Stimulated activated naive CD4-positive, alpha-beta T cell treated with Interleukin-2 at 50 U/mL for 16 hours (primary cell): ENCODE measurements at places on chromosomes 4 and X.

- DNase-seq = no peak
Observed at GRCh38 chr4:95263391-95263790, 285.4 kb downstream of the UNC5C start.

DNA sequence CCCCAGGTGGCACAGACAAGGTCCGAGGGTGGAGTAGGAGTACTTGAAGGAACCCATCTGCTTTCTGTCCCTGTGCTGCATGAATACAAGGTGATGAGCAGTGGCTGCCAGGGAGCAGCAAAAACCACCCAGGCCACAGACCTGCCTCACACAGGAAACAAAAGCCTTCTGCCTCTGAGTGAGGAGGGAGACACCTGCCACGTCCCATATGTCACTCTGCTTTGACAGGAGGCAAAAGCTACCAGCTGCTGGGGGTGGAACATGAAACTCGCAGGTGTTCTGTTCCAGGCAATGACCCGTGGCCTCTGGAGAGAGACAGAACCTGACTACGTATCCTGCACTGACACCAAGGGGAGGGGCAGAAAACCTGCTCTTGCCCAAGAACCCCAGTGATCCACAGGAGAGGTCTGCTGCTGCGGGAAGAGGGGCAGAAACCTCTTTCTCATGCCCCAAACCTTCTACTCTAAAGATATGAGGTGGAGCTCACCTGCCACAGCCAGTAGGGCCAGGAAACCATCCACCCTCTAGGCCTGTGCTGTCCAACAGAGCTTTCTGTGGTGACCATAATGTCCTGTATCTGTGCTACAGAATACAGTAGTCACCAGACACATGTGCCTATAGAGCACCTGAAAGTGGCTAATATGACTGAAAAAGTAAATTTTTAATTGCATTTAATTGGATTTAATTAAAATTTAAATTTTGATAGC lies 172.9 kb downstream of the PRDM5 start:
- no peak for DNase-seq

- DNase-seq = no peak
Observed at GRCh38 chr4:19575924-19576323, 675.8 kb upstream of the SLIT2 start.

DNA sequence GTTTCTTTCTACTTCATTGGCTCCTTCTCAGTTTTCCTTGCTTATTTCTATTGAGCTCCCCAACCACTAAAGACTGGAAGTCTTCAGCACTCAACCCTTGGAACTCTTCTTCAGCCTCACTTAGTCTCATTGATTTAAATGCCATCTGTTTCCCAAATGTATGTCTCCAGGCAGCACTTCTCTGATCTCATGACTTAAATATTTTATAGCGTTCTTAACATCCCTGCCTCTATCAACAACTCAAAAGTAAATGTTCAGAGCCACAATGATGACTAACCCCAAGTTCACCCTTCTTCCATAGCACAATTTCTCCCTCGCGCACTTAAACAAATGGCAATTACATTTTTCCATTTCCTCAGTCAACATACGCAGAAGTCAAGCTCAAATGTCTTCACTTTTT lies 1393.3 kb downstream of the ARAP2 start:
- DNase-seq = no peak

DNA sequence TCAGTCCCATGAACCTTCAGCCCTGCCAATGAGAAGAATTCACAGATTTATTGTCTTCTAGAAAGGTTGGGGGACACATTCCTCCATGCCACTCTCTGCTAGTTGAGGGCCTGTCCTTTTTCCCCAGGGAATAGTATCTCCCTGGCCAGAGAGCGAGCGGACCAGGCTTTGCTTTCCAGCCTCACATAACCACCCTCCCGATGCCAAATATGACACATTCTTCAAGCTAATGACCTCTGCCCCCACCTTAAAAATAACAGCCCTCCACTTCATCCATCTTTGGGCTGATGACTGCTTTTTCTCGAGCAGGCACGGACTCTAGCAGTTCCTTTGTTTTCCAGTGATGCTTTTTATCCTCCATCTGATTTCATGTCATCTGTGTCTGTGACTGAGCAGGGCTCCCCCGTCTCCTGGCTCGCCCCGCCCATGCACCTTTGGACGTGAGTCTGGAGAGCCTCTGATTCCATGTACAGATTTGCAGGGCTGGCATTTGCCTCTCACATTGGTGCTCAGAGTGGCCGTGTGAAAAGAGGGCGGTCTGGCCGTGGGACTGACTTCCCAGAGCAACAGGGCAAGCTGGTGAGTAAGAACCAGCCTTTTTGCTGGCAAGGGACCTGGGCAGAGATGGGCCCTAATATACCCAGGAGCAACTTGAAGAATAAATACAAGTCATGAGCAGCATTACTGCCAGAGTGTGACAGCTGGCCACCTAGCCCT lies 279.8 kb downstream of the BCOR start:
- no peak for DNase-seq
